ENCODE measurements at places on chromosomes 1 and 21.
A peak's percentile ranks its signal among the peaks of the same experiment; 100 is the strongest.

GRCh38 chr1:186214791-186215190 lies 160.3 kb downstream of the TPR start:
- DNase-seq: no peak

DNA sequence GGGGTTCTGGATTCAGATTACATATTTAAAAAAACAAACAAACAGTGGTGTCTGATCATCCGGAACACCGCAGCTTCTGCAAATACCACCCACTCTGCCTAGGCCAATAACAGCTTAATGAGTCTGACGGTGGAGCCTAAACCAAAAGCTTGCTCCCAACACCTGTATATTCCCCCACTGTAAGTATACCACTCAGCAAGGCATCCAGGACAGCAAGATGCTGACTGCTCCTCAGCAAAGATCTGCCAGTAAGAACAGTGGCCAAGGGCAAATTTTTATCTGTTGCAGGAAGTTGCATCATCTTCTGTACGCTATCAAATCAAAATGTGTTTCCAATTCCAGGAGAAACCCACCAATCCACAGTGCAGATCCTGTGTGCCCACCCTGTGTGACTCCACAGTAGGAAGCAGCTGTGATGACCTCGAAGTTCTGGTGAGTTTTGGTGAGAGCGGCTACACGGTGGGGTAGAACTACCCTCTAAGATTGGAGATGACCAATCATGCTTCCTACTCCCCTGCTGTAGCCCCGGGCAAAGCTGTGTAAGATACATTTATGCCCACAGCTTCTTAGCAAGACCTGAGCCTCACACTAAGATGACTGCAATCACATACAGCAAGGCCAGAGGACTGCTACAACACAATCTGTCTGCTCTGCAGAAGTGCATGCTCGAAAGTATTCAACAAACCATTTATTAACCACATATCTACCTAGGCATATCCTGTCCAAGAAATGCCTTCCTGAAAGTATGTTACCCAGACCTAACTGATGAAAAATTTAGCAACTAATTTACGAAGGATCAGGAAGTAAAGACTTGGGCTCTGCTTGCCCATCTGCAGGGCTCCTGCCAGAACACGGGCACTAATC lies 30.5 kb downstream of the SIPA1L2 start:
- DNase-seq: no peak

- DNase-seq: no peak
Observed at GRCh38 chr1:43074244-43074643, 97.8 kb downstream of the EBNA1BP2 start.

DNA sequence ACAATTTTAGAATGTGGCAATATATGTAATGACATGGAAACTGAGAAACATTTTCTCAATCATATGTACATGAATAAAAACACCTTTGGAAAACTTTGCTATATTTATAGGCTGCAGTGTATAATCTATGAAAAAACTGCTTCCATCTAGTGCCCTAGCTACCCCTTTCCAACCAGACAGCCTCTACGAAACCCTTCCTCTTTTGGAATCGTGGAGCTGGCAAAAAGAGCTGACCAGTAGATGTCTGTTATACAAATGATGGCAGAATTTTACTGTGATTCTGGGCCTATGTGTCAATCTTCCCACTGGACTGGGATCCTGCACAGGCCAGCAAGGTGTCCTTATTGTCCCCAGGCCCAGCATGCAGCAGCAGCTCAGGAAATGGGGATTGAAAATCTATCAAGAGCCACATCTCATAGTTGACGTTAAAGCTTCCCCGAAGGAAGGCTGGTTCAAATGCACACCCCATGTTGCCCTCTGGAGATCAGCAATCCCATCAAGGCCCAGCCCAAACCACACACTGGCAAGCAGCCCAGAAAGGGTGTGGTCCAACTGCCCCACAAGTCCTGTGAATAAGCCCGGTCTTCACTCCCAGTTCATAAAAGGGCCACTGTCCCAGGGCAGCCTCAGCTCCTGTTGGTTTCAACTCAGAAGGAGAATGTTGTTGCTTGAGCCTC lies 8.8 kb upstream of the FAM20B start:
- peak; percentile 78 for DNase-seq

GRCh38 chr1:208256556-208256955 lies 12.4 kb upstream of the PLXNA2 start:
- no peak for DNase-seq

DNA sequence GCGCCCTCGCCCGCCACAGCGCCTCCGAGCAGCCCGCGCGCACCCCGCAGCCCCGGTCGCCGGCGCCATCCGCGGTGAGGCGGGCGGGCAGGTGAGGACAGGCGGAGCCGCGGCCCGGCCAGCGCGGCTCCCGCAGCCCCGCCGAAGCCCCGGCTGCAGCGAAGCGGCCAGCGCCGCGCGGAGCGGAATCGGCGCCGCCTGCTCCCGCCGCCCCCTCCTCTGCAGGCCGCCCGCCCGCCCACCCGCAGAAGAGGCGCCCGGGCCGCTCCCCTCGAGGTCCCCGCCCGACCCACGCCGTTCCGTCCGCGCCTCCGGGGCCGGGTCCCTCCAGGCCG lies 1.3 kb downstream of the PRDM16 start:
- no peak for DNase-seq

DNA sequence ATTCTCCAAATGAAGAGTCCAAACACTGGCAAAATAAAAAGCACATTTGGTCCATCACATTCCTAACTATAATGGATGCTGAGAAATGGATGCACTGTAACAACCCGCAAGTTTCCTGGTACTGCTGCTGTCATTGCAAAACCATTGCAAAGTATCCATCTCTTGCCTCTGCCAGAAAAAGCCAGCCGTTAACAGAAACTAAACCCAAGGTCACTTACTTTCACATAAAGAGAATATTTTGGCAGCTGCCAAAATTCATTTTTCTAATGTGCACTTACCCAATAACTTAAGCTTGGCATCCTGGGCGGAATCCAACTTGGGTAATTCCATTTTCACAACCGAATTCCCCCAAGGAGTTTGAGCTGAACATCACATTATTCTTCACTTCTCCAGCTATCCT lies 77.0 kb upstream of the LRRC8D start:
- no peak for DNase-seq

DNA sequence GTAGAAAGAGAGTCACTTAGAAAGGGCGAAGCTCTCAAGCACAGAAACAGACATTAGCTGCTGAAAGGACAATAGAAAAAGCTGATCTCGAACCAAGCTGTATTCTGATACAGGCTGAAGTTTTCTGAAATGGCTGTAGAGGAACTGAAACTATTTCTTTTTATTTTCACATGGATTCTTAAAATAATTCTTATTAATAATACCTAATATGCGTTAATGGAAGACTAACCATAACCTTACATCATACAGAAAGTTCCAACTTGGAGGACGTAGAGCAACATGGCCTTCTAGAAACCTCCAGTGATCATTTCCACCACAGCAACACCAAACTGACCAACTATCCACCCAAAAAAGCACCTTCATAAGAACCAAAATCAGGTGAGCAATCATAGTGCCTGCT lies 52.8 kb upstream of the ACADM start:
- no peak for DNase-seq

GRCh38 chr1:90291431-90292216 lies 296.7 kb downstream of the ZNF326 start:
- DNase-seq: no peak

DNA sequence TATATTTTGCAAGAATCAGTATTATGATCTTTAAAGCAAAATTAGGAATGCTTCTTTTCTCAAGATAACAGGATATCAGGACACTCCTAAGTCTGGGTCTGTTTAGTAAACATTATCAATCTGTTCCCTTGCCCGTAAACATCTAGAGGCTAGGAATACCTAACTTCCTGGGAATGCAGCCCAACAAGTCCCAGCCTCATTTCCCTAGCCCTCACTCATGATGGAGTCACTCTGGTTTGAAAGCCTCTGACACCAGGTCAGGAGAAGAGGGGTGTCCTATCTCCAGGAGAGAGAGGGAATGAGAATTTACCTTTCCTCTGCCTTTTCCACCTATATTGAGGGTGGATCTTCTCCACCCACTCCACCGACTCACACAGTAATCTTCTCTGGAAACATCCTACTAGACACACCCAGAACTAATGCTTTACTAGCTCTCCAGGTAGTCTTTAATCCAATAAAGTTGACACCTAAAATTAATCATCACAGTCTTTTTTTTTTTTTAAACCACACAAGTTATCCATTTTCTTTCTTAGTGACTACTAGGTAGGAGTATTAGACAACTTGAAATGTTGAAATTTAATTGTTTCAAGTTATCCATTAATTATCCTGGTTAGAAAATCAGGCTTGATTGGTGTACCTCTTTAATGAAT lies 659.3 kb downstream of the USP25 start:
- no peak for DNase-seq

GRCh38 chr1:6041432-6042062 lies 4.1 kb upstream of the KCNAB2 start:
- DNase-seq: peak; percentile 72

GRCh38 chr1:17883662-17884395 lies 128.7 kb downstream of the ACTL8 start:
- no peak for DNase-seq

GRCh38 chr21:28745131-28746016 lies 247.3 kb downstream of the LTN1 start:
- DNase-seq: peak; percentile 48

DNA sequence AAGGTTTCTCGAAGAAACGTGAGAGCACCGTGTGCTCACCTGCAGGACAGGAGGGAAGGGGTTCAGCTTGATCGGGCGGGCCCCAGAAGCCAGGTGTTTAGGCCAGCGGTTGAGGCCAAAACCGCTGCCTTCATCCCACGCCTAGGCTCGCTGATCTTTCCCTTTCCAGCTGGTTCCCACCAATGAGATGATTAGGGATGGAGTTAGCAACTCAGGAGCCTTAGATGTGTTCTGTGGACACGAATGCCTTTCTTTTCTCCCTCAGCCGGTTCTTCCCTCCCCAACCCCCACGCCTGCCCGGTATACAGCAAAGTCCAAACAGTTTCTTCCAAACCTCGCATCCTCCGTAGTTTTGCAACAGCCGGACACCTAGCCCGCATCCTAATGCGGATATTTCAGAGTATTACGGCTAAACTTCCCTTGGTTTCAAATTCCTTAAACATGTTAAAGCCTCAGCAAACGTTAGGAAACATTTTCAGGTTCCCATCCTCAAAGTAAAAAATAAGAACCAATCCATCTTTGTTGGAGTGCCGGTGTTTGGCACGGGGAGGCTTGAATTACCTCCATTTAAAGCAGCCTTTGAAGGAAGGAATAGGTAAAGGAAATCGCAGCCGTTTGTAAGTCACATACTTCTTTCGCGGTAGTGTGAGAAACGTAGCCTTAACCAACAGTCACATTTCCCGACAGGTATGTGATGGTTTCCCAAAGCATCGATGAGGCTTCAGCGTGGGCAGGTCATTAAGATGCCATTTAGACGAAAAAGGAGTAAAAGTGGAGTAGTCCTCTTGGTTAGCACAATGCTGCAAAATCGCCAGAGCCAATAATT lies 1.1 kb downstream of the LRRC8C start:
- DNase-seq: peak; percentile 41

GRCh38 chr1:94205639-94206038 lies 31.7 kb downstream of the ARHGAP29 start:
- no peak for DNase-seq

DNA sequence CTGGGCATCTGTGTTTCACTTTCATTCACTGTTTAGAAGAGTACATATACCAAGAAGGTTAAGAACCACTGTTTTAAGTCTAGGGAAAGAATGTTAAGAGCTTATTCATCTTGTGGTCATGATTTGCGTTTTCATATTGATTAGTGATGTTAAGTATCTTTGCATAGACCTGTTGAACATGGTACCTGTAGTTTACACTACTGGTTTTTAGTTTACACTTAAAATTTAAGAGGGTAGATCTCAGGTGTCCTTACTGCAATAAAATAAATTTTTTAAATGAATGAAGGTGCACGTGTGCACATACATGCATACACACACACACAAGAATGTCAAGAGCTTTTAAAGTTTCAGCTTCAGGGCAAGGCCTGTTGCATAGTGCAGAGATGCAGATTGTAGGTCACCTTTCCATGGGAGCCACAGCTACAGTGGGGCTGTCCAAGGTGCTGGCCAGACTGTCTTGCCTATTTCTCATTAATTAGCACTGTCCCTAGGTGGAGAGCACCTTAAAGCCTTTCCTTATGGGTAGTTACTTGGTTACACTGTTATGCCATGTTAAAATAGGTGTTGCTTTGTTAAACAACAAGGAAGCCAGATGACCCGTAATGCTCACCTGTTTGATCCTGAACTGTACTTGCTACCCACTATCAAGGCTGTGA lies 543.0 kb upstream of the DAB1 start:
- no peak for DNase-seq

- DNase-seq: no peak
Observed at GRCh38 chr1:104884939-104885338, 1135.2 kb downstream of the AMY1C start.

GRCh38 chr1:73310797-73311381 lies 887.1 kb downstream of the LRRIQ3 start:
- no peak for DNase-seq

GRCh38 chr1:59124166-59124565 lies 172.7 kb upstream of the FGGY start:
- DNase-seq: no peak

DNA sequence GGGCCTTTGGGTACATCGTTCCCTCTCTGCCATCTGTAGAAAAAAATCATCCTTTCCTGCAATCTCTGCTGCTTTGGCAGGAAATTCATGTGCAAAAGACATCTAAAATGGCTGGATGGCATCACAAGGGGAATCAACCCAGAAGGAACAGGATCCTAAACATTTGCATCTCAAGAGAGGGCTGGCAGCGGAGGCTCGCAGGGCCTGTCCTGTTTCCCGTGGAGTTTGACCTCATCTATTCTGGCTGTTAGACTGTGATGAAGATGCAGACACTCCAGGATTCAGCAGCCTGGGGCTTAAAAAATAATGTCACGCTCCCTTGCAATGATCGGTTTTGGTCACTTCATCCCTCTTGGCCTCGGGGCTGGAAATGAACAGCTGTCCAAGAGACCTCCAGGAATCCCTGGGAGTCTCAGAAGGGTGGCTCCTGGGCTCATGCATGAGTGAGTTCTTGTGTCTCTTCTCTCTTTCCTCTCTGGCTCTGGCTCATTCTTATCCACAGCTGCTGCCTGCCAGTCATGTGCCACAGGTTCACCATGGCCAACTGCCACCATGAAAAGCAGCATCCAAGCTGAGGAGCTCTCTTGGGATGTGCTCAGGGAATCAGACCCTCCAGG lies 16.1 kb upstream of the PCP4 start:
- no peak for DNase-seq

DNA sequence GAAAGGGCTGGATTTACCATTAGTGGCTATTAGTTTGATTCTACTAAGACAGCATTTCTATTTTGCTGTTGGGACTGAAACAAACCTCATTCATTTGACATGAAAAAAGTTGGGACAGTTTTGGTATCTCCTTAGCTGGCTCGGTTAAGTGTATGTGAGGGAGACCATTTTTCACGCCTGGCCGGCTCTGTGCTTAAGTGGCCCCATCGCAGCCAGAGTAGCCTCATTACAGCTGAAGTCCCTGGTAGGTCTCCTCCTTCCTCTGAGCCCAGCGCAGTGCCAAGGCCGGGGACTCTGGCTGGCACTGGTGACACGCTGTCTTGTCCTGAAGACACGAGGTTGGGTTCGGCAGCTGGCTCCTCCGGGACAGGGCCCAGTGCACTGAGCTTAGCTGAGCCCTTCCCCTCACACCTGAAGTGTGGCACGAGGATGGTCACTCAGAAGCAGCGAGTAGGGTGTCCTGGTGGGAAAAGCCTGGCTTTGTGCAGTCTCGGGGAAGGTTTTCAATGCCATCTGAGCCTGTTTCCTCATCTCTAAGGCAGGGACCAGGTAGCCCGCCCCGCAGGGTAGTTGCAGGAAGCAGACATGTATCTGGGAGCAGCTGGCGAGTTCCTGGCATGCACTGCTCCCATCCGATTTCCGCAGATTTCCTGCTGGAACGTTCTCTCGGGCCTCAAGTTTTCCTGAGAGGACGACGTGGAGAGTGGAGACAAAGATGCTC lies 196.5 kb downstream of the DYRK1A start:
- no peak for DNase-seq

Data from AG08396 (cell line).